ENCODE measurements at places on chromosomes 16 and 17.

DNA sequence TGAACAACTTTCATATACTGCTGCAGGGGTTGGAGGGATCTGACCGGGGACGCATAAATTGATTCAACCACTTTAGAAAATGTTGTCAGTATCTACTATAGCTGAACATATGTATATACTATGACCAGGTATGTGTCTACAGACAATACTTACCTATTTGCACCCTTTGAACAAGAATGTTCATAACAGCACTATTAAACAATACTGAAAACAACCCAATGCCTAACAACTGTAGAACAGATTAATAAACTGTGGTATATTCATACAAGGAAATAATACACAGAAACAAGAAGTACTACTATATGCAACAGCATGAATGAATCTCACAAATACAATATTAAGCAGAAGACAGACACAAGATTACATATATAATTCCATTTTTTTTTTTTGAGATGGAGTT is 10.5 kb downstream of the BRIP1 start:
- no peak for DNase-seq

GRCh38 chr16:81632392-81633146 is 146.5 kb upstream of the PLCG2 start:
- DNase-seq: no peak

GRCh38 chr16:20881503-20881878 is 18.7 kb downstream of the DCUN1D3 start:
- no peak for DNase-seq

- no peak for DNase-seq
Observed at GRCh38 chr16:84761448-84762368, 58.1 kb upstream of the CRISPLD2 start.

DNA sequence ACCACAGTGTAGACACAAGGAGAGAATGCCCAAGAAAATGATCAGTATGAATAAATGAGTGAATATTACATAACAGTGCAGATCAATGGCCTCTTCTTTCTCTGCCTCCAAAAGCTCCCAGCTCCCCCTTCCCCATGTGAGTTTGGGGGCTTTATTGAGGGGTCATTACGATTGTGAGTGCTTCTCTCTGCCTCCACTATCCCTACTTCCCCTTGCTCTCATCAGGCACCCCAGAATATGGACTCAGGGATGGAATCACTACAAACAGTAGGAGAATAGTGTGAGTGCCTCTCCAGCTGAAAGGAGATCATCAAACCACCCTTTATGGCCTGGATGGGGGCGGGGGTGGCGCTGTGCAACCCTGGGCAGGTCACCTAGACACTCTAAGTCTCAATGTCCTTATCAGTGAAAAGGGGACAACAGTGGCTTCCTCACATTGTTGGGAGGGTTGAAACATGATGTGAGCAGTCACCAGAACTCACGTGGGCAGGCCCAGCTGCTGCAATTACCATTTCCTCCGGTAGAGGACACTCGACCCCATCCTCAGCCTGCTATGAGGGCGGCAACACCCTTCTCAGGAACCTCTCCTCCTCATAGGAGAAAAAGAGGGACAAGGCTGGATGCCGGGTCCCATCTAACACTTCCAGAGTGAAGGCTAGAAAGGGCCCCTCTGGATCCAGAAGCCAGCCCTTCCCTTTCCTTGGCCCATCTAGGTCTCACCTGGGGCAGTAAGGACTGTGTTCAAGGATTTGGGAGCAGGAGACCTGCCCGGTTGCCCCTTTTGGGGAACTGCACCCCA is 2.1 kb upstream of the EPOP start:
- no peak for DNase-seq

DNA sequence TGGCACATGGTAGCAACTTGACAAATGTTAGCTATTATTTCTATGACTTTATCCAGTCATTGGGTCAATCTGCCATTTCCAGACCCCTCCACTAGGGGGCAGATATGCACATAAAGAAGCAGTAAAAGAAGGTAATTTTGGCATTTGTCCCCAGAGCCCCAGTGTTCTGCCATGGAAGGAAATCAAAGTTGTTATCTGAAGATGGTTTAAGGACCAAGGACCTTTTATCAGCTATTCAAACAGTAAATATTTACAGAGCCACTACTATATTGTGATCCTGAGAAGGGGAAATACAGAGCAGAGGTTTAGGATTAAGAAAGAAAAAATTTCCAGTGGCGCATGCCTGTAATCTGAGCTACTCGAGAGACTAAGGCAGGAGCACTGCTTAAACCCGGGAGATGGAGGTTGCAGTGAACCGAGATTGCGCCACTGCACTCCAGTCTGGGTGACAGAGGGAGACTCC is 20.0 kb downstream of the TRAF4 start:
- DNase-seq: no peak

DNA sequence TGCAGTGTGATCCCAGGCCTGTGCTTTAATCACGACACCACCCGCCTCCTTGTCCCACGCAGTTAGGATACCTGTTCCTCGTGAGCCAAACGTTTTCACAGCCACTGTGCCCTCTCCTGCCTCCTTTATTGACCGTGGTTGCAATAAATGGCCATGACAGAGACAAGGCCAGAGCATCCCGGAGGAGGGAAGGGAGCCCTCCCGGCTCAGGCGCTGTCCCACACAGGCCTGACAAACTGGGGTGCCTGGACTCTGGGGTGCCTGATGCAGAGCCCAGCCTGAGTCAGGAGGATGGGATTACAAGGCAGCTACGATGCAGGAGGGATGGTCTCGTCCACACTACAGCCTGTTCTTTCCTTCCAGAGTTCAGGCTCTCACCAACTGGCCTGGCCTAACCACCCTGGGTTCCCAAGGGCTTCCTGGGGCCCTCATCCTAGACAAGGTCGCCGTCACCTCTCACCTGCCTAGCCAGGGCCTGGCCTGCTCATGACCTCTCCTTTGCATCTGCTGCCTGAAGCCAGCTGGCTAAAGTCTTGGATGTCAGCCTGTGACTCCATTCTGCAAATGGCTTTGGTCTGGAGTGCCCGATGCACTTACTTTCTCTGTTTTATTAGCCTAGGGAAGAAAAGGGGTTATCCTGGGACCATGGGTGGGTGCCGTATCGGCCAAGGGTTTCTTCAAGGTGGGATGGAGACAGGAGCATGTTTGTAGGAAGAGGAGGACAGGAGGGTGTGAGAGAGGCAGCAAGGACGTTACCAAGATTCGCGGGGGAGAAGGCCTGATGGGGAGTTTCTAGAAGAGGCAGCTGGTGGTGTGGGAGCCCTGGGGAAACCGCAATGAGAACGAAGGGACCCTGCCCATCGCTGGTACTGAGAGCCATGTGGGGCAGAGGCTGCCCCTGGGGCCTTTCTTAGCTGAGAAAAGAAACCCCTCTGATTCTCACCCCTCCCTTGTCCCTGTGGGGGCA is 234.3 kb upstream of the TNRC6C start:
- no peak for DNase-seq

DNA sequence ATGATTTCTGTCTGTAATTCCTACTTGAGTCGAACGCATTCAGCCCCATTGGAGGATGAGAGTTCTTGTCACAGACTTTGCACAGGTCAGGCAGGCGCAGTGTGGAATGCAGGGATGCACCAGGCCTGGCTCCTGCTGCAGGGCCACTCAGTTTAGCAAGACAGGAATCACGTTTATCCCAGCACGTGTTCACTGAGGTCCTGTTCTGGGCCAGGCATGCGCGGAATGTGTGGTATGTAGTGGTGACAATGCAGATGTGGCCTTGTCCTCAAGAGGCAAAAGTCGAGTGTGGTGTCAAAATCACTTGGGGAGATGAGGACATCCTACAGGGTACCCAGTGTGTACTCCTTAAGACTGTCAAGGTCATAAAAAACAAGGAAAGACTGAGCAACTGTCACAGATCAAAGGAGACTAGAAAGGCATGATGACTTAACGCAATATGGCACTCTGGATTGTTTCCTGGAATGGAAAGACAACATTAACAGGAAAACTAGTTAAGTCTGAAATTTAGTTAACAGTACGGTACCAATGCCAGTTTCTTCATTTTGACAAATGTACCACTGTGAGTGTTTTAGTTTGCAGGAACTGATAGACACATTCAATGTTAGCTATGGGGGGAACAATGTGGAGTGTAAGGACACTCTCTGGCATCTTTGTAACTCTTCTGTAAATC is 121.5 kb upstream of the ADAMTS18 start:
- no peak for DNase-seq

- no peak for DNase-seq
Observed at GRCh38 chr17:61337290-61337689, 62.4 kb upstream of the TBX2 start.

GRCh38 chr16:57307365-57307764 is 22.9 kb upstream of the PLLP start:
- DNase-seq: no peak

GRCh38 chr16:424033-424622 is 1.3 kb upstream of the RAB11FIP3 start:
- DNase-seq: peak; percentile 57

Data from GOT3 (cell line).